ENCODE measurements at places on chromosomes 16 and 17.

GRCh38 chr16:49016461-49016860 lies 265.2 kb downstream of the CBLN1 start:
- DNase-seq, result no peak

GRCh38 chr16:76059186-76059585 lies 218.0 kb upstream of the CNTNAP4 start:
- DNase-seq, result no peak

- no peak for DNase-seq
Measured at GRCh38 chr17:54891176-54891821, 9.4 kb upstream of the TOM1L1 start.

GRCh38 chr16:30444231-30445148 lies 1.2 kb downstream of the SEPHS2 start:
- DNase-seq, result no peak

GRCh38 chr17:4476017-4476416 lies 22.7 kb upstream of the SPNS2 start:
- no peak for DNase-seq

- DNase-seq, result no peak
Measured at GRCh38 chr17:49521088-49521450, 26.0 kb downstream of the NGFR start.

DNA sequence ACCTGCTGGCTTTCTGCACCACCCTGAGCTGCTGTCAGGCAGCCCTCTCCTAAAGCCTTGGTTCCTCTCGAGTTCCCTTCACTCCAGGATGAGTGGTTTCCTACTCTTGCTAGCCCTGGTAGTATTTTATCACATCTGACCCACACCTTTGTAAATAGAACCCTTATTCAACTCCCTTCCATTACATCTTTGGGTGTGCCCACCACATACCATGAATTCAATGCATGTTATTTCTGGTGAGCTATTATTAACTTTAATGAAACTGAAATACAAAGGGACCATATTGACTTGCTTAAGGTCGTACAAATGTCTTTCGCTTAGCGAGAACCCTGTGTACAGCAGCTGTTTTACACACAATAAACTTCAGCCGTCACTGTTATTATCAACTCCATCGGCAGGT lies 521.3 kb downstream of the GRIN2A start:
- no peak for DNase-seq

DNA sequence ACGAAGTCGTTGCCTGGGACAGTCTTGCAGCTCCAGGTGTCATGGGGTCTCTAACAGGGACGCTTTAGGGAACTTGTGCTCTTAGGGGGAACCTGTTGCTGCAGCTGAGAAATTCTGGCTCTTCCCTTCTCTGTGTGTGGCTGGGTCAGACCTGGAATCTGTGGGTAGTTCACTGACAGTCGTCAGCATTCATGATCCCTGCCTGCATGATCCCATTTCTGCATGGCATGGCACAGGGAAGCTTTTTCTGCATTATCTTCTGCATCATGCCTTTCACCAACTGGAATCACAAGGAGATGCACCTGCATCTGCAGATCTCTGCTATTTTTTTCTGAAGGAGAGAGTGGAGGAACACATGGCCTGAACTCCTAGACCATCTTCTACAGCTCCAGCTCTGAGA lies 85.6 kb downstream of the SOX9 start:
- DNase-seq, result no peak

- DNase-seq, result no peak
Measured at GRCh38 chr16:57276596-57276995, 7.9 kb downstream of the PLLP start.

- DNase-seq, result no peak
Measured at GRCh38 chr16:88293097-88293496, 89.7 kb upstream of the ZNF469 start.

DNA sequence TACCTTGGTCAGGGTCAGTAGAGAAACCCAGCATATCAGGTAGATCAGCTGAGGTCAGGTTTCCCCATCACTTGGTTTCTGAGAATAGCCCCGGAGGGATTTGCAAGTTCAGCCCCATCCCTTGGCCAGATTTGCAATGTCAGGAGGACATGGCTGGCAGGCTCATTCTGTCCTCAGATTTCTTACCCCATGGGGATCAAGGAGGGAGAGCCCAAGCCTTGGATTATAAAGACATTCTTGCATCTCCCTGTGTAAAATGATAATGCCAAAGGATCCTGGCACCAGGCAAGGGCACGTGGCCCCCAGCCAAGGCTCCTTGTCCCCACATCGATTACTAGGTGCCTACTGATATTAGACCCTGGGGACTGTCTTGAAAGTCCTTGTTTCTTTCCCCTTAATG lies 53.2 kb downstream of the MYH3 start:
- no peak for DNase-seq

GRCh38 chr16:88886845-88887521 lies 20.5 kb upstream of the PABPN1L start:
- DNase-seq, result no peak

DNA sequence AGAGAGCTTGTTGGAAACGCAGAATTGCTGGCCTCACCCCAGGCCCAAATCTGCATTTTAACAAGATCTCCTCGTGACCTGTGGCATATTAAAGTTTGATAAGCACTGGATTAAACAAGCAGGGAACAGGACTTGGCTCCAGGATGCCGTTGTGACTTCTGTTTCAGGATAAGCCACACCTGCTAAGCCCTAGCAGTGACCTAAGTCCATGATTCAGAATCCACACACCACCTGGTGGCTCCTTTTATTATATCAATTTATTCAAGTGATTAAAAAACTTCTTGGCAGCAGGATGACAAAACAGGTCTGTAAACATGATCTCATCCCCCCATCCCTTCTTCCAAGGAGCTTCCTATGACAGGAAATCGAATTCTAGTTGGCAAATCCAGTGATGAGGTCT lies 9.1 kb downstream of the NAGPA start:
- DNase-seq, result no peak

- no peak for DNase-seq
Measured at GRCh38 chr17:8656693-8657092, 26.2 kb upstream of the MYH10 start.

GRCh38 chr17:10368561-10368960 lies 4.2 kb downstream of the MYH13 start:
- DNase-seq, result no peak

GRCh38 chr16:23114131-23114904 lies 34.9 kb downstream of the USP31 start:
- DNase-seq, result no peak

DNA sequence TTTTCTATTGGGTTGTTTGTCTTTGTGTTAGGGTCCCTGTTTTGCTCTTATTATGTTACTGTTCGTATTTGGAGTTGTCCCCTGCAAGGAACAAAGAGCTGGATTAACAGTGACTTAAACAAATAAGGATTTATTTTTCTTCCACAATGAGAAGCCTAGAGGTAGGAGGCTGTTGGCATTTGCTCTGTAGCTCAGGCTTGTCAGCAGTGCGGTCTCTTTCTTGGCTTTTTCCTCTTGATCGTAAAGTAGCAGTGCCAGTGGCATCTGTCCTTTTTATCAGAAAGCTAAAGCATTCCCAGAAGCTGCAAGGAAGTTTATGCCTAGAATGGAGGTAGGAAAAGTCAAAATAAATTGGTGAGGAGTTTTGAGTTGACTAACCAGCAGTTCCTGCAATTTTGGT lies 154.1 kb downstream of the HS3ST4 start:
- DNase-seq, result no peak

GRCh38 chr17:28372203-28372944 lies 880 bp downstream of the SARM1 start:
- DNase-seq, result no peak

GRCh38 chr17:55322453-55322985 lies 57.8 kb downstream of the HLF start:
- no peak for DNase-seq

DNA sequence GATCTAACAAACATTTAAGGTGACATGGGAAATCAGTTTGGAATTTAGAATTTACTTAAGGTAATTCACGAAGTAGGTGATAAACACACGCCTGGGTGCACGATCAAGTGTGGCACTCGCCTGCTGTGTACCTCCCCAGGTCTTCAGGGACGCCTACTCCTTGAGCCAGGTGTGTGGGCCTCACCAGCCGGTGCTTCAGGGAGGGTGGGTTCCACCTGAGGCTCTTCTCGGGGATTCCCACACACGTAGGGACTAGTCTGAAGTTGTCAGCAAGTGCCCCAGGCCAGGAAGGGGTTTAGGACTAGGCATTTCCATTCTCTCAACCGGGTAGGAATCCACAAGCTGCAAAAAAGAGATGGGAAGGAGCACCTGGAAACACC lies 9.8 kb upstream of the NAT9 start:
- DNase-seq, result no peak

GRCh38 chr16:30874821-30875717 lies 18.8 kb downstream of the BCL7C start:
- peak; percentile 68 for DNase-seq

DNA sequence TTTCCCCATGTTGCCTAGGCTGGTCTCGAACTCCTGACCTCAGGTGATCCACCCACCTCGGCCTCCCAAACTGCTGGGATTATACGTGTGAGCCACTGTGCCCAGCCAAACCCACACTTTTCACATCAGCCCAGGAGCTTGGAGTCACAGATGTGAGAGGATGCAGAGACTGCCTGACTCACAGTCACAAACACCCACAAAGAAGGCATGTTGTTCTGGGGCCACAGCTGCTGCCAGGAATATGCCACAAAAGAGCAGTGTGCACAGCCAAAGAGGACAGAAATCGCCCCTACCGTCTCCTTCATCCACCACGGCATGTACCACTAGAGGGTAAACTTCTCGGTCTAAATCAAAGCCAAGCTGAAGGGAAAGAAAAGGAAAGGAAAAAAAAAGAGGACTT lies 25.1 kb upstream of the FOXJ1 start:
- no peak for DNase-seq

GRCh38 chr17:29583324-29584248 lies 5.9 kb downstream of the GIT1 start:
- no peak for DNase-seq

DNA sequence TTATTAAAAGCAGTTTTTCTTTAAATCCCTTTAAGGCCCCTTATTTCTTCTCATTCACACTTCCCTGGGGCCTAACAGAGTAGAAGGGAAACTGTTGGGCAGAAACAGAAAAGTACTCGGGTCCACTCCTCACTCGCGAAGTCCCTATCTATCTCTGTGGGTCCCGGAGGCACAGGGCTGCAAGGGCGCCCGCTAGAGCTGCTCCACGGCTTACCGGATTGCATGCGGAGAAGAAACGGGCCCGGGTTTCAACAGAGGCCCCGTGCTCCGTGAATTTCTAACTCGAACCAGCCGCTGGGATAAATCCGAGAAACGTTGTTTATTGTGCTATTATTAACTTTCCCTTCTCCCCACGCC lies 4.3 kb downstream of the CBLN1 start:
- no peak for DNase-seq

GRCh38 chr17:19449656-19450055 lies 38.6 kb downstream of the RNF112 start:
- DNase-seq, result no peak

DNA sequence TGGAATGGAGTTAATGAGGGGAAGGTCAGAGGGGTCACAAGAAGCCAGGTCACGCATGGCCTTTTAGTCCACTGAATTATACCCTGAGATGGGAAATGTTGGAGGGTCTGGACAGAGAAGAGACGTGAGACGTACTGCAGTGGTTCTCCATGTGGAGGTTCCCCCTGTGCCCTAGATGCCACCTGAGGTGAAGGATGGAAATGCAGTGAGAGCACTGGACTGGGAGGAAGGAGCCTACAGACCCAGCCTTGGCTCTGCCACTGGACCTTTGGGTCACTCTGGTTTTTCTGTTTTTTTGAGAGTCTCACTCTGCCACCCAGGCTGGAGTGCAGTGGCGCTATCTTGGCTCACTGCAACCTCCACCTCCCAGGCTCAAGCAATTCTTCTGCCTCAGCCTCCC lies 1.8 kb upstream of the PLSCR3 start:
- DNase-seq, result no peak

GRCh38 chr17:66975188-66975587 lies 10.7 kb downstream of the CACNG4 start:
- no peak for DNase-seq

DNA sequence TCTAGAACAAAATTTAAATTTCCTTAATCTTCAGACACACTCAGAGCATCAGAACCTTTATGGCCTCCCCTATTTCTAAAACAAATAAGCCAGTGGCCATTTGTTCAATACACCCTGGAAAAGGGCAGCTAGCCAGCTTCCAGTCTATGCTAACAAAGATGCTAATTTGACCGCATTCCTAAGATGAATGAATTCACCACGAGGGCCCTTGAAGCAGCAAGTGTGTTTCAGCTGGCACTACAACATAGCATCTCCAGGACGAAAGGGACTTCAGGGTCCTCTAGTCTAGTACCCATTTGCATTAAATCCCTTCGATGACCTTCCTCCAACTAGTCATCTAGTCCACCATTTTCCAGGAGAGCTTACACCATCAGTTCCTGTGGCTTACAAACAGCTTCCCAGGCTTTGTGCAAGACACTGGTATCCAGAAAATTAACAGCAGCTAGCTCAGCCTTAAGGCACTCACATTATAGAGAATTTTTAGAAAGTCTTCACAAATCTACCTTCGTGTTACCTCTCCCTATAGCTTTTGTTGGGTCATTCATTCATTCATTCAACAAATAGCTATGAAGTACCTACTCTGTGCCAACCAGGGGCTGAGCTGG lies 10.9 kb downstream of the KRT37 start:
- no peak for DNase-seq

DNA sequence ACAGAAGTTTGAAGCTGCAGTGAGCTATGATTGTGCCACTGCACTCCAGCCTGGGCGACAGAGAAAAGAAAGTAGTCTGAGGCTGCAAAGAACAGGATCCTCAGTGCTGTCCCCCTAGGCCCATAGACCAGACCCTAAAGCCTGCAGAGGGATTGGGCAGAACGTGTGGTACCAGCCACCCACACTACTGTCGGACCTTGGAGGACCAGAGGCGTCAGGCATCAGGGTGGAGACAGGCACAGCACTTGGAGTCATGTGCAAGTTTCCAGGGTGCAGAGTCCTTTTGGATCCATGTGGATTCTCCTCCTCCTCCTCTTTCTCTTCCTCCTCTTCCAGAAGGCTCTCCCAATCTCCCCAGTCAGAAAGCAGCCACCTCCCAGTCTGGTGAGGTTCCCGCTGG lies 2.2 kb downstream of the SDR42E2 start:
- DNase-seq, result no peak

GRCh38 chr16:71493213-71493612 lies 4.1 kb upstream of the ZNF19 start:
- DNase-seq, result no peak

GRCh38 chr17:75301502-75302206 lies 12.4 kb upstream of the SLC25A19 start:
- DNase-seq, result no peak

GRCh38 chr16:3570420-3571062 lies 6.7 kb downstream of the NLRC3 start:
- no peak for DNase-seq

DNA sequence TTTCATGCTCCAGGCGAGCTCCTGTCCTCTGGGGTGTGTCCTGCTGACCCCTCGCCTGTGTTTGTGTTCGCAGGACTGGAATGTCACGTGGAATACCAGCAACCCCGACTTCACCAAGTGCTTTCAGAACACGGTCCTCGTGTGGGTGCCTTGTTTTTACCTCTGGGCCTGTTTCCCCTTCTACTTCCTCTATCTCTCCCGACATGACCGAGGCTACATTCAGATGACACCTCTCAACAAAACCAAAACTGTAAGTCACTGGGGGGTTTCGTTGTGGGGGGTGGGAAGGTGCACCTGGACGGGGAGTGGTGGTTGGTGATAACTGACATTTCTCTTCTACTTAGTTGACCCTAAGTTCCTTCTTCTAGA lies 58.3 kb downstream of the ABCC1 start:
- DNase-seq, result no peak
